ENCODE measurements at places on chromosomes 16 and 17.

DNA sequence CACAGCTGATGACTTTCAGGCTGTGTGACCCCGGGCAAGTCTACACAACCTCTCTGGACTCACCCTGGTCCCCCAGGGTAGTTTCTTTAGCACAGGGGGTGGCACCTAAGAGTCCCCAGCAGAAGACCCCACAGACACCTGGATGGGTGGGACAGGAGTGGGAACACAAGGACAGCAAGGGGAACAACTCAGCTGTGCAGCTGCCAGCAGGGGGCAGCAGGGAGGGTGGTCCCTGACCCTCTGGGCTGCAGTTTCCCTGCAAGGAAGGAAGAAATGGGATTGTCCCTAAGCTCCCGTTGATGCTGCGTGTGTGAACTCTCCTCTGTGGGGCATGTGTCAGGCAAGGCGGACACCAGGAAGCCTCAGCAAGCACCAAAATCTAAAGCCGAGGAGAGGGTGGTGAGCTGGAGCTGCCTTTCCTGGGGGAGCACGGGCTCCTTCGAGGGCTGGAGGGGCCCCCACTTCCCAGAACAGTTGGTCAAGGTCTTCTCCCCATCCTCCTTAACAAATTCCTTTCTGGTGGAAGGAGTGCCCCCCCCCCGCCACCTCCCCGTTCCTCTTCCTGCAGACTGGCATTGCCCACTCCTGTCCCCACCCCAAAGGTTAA is 24.1 kb upstream of the CDH5 start:
- DNase-seq: peak; percentile 1

GRCh38 chr17:29178750-29179231 is 1.4 kb downstream of the MYO18A start:
- DNase-seq: no peak

DNA sequence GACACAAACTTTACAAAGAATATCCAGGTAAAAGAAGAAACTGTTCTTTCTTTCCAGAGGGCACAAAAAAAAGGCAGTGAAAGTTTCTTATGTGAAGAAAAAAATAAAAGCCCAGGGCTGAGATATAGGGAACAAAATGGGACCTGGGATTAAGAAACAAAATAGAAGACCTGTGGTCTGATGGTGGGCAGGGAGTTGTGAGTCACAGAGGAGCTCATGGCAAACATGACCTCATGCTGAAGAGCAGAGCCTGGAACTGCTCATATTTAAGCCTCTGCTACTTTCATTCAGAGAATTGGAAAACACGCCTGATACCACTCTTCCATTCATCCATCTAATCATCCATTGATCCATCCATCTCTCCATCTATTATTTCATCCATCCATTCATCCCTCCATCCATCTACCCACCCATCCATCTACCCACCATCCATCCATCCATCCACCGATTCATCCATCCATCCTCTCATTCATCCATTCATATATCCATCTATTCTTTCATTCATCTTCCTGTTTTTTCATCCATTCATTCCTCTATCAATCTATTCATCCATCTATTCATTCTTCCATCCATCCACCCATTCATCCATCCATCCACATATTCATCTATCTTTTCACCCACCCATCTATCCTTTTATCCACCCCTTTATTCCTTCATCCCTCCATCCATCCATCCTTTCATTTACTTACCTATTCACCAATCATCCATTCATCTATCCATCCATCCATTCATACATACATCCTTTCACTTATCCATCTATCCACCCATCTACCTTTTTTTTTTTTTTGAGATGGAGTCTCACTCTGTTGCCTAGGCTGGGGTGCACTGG is 30.0 kb downstream of the WFDC1 start:
- no peak for DNase-seq

- DNase-seq: no peak
Observed at GRCh38 chr17:44223541-44224071, 4.1 kb upstream of the UBTF start.

- no peak for DNase-seq
Observed at GRCh38 chr16:7452090-7452489, 119.4 kb downstream of the RBFOX1 start.

DNA sequence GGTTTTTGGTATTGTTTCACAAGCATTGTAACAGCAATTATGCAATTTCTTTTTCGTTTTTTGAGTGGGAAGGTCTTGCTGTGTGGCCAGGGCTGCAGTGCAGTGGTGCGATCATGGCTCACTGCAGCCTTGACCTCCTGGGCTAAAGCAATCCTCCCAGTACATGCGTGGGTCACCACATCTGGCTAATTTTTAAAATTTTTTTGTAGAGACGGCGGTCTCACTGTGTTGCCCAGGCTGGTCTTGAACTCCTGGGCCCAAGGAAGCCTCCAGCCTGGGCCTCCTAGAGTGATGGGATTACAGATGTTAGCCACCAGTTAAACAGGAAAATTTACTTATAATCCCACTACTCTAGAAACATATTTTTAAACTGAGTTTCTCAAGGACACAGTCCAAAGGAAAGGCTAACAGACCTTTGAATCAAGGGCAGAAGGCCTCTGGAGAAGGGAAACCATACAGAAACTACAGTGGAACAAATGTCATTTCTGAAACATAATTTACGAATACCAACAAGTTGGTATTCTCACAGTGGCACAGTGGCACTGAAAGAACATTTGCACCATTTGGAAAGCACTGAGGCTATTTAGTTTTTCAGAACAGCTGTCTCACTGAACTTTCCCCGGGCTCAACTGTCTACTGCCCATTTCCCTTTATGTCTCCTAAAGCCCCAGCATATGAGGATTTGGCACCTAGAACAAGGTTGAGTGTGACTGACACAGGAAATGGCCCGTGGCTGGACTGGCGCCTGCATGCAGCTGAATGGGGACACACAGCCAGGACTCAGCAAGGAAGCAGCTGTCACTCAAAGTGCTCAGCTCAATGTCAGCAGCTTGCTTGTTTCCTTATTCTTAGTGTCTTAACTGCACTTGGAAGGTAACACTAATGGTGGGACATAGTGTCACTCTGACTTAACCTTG is 2.8 kb upstream of the PRKAR1A start:
- DNase-seq: peak; percentile 77

DNA sequence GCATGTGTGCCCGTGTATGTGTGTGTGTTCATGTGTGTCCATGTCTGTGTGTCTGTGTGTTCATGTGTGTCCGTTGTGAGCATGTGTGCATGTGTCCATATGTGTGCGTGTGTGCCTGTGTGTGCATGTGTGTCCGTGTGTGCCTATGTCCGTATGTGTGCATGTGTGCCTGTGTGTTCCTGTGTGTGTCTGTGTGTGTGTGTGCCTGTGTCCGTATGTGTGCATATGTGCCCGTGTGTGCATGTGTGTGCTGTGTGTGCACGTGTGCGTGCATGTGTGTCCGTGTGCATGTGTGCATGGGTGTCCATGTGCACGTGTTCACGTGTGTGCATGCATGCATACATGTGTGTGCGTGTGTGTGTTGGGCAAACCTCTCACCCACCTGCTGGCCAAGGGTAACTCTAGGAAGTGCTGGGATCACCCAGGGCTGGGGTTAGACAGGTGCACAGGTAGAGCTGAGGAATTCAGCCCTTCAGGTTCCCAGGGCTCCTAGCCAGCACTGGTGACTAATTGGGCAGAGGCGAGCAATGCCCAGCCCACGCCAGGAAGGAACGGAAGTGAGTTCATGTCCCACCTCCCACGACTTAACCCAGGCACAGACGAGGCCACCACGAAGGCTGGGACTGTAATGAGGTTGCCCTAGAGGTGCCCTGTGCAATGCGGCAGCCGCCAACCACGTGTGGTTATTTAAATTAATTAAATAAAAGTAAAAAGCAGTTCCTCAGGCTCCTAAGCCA is 8.2 kb upstream of the CSNK1D start:
- no peak for DNase-seq

DNA sequence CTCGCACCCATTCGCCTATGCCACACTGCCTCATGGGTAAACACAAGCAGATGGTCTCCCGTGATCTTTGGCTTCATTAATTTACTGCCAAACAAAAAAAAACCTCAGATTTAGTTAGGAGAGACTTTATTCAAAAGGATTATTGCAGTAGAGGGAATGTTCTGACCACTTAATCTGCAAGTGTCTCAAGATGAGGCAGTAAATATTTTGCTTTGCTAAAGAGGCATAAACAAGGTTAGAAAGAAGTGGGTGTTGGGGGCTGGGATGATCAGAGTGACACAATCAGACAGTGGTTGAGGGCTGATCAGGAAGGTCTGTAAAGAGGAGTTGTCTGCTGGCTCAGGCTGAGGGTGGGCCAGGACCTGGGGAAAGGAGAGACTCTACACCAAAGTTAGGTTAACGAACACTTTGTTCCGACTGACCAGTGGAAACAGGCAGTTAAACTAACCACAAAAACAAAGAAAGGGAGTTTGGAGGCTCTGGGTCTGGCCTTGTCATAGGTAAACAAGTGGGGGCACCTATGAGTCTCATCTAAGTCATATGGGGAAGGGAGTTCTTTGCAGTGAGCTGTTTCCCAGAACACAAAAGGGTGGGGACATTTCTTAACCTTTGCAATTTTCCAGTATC is 28.5 kb downstream of the HSD17B2 start:
- no peak for DNase-seq

- DNase-seq: no peak
Observed at GRCh38 chr16:7344830-7345780, 12.5 kb downstream of the RBFOX1 start.

DNA sequence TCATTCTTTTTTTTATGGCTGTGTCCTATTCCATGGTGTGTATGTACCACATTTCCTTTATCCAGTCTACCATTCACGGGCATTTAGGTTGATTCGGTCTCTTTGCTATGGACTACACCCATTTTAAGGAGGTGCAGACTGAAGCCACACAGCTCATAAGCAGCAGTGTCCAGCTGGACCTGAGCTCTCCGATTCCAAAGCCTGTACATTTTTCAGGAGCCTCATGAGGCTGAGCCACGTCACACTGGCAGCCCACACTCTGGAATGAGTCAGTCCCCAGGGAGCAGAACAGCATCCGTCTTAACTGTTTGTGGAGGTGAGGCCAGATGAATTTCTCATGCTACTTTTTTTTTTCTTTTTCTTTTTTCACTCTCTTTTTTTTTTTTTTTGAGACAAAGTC is 116.1 kb downstream of the C16orf95 start:
- DNase-seq: no peak

DNA sequence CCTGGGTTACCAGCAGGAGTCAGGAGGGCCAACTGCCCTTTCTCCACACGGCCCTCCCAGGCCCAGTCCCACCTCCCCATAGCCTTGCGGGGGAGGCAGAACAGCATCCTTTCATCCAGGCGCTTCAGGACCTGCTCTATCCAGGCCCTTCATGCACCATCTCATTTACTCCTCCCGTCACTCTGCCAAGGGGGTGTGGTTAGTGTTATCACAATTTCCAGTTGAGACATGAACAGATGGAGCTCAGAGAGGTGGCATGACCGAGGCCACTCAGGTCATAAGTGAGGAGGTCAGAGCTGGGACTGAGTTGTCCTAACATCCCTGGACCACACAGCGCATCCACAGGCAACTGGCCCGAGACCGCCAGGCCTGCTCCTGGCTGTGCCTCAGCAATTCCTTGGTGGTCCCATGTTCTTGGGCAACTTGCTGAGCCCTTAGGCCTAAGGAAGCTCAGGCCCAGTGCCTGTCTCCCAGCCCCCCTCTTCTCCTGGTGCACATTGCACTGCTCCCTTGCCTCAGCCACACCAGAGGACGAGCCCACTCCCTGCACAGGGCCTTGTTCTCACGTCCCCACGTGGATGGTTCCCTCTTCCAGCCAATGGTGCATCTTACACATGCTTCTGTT is 23.8 kb downstream of the C17orf100 start:
- DNase-seq: no peak

DNA sequence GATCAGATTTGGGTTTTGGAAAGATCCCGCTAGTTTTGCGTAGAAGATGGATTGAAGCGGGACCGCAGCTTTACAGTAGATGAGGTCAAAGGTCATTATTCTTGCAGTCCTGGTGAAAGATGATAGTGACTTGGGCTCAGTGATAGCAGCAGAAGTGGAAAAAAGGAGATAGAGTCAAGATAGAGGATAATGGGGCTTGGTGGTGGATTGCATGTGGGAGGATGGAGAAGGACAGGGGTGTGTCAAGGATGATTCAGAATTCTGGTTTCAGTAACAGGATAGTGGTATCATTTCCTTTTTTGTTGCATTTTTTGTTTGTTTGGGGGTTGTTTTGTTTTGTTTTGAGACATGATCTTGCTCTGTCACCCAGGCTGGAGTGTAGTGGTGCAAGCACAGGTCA is 28.7 kb downstream of the CHD9NB start:
- DNase-seq: no peak

DNA sequence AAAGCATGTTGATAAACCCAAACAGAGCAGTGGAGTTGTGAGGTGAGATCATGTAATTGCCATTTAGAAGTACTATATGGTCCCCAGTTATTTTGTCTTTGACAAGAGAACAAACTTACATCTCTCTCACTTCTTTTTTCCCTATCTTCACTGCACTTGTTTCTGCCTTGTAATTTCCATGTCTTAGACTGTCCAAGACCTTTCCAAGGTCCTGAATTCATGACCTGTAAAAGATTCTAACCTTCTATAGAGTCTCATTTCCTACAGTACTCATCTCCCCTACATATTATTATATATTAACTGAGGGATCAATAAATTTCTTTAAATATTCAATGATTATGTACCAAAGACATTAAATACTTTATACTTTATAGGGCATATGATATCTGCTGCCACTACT is 295.3 kb upstream of the KIF2B start:
- DNase-seq: no peak

- DNase-seq: no peak
Observed at GRCh38 chr17:29576214-29577000, 7.9 kb downstream of the TP53I13 start.

GRCh38 chr17:30376621-30377452 is 1.9 kb upstream of the CPD start:
- DNase-seq: no peak

DNA sequence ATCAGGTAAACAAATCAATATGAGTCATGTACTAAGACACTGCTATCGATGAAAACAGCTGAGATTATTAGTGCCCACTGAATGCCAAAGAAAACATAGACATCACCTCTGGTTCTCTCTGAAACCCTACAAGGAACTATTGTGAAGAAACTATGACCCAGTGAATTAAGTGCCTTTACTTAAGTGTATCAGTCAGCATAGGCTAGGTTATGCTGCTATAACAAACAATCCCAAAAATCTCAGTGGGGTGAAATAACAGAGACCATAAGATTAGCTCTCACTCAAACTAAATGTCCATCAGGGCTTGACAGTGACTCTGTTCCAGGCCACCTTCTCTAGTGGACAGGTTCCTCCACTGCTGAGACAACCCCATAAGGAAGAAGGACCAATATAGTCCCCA is 57.7 kb upstream of the KDM8 start:
- no peak for DNase-seq

GRCh38 chr17:80460429-80460834 is 16.0 kb downstream of the NPTX1 start:
- DNase-seq: no peak

DNA sequence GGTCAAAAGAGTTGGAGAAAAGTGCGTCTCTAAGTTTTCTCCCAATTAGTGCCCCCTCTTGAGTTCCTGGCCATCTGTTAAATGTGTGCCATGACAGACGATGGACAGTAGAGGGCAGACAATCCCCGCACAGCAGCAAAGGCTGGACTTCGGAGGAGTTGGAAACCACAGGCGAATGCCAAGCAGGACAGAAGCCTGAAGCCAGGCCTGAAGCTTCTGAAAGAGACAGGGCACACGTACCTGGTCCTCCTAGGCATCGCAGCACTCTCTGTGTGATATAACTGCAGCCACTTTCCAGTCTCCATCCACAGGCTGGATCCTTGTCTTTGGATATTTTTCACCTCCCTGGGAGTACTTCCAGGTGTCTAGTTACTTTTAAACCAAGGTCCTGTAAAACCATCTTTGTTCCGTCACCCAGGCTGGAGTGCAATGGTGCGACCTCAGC is 14.5 kb downstream of the C17orf100 start:
- DNase-seq: peak; percentile 22

- DNase-seq: no peak
Observed at GRCh38 chr16:66910175-66910940, 8.3 kb downstream of the CDH16 start.
